Stimulated activated CD4-positive, alpha-beta T cell treated with anti-CD3 and anti-CD28 coated beads, Interleukin-4, amount 100 ng/mL, for 4 hours (primary cell): ENCODE measurements at places on chromosomes 2 and 18.

DNA sequence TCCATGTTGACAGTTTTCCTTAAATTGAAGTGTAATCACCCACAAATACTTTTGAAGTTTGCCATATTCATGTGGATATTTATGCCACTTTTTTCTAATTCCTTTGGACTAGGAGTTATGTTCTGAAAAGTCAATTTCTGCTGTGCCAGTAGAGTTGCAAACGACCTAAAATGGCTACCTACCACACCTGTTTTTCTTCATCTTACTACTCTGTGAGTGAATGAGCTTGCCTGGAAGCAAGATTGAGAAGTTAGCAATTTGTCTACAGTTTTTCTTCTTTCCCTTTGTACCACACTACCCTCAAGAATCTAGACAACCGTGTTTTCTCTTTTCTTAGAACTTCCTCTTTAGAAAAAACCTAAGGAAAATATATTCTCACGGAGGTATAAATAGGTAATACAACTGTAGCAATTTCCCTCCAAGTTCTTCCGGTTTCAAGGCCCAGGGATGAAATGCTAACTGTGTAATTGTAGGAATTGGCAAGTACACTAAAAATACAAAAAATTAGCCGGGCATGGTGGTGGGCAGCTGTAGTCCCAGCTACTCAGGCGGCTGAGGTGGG is 7.3 kb upstream of the SLC39A10 start:
- no peak for DNase-seq

DNA sequence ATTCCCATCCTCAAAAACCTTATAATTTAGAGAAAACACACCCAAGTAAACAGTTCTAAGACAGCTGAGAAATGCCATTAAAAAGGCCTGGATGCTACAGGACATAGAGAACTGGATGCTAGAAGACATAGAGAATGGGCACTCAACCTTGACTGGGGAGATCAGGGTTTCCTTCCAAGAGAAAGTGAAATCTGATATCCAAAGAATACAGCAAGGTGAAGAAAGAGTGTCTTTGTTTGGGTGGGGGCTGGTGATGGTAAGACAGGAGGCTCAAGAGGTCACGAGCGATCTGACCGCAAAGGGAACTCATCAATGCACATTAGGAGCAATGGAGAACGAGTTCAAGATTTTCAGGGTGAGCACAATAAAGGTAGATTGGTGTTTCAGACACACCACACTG is 31.6 kb downstream of the EPB41L3 start:
- no peak for DNase-seq

DNA sequence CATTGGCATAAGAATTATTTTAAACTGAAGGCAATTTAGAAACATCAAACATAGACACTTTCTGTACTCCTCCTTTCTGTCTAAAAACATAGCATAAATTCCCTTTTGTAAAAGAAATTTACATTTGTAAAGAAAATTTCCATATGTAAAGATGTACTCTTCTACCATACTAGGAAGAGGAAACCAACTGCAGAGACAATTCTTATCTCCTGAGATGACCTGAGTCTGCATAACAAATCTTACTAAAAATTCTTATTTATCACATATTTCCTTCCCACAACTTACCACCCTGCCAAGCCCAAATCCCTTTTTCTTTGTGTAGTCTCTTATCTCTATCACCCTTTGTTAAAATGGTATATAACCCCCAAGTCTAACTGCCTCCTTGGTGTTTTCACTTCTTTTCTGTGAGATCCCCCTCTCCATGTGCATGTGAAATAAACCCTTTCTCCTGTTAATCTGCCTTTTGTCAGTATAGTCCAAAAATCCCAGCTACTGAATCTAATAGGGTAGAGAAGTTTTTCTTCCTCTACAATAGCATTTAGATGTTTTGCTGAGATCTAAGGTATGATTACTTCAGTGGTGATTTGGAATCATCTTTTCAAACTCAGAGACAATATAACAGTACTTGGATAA is 81.0 kb downstream of the CHN1 start:
- DNase-seq: no peak

DNA sequence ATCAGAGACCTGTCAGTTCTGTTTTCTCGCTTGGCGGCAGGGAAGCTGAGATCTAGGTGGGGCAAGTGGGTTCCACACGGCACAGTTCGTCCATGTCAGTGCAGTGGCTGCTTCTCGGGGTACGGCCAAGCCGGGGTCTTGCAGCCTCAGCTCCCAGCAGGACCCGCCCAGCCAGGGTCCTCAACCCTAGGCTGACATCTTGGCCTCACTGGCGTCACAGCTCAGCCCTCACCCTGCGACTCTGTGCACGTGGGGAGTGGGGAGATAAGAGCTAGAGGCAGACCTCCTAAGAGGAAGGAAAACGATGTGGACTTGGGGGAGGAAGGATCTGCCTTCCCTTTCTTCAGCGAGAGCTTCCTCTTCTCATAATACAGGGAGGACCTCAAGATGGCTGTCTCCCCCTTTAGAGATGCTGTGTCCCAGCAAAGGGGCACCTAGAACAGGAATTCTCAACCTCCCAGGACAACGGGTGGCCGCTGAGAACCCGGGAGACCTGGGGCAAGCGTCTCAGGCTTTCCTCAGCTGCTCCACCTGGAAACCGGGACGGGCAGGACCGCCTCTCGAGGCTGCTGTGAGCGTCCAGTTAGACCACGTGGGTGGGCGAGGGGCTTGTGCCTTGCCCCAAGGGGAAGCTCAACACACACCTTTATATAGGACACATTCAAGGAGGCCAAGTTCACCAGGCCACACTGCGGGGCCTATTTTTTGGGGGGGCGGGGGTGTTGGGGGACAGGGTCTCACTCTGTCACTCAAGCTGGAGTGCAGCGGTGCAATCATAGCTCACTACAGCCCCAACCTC is 23.5 kb upstream of the KLF11 start:
- DNase-seq: no peak

DNA sequence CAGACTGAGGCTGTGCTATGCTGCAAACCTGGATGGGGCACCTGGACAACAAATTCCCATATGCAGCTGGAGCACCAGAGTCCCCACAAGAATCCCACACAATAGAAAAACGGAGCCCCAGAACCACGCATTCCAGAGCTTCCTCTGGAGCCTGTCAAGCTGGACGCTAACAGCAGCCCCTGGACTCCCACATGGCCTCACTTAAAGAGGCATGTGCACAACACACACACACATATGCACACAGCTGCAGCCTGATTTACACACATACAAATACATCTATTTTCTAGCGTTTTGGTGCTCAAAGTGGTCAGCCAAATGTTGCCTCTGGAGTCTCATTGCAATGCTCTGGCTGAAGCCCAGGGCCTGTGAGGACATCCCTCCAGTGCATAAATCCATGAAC is 632.7 kb upstream of the ID2 start:
- no peak for DNase-seq

DNA sequence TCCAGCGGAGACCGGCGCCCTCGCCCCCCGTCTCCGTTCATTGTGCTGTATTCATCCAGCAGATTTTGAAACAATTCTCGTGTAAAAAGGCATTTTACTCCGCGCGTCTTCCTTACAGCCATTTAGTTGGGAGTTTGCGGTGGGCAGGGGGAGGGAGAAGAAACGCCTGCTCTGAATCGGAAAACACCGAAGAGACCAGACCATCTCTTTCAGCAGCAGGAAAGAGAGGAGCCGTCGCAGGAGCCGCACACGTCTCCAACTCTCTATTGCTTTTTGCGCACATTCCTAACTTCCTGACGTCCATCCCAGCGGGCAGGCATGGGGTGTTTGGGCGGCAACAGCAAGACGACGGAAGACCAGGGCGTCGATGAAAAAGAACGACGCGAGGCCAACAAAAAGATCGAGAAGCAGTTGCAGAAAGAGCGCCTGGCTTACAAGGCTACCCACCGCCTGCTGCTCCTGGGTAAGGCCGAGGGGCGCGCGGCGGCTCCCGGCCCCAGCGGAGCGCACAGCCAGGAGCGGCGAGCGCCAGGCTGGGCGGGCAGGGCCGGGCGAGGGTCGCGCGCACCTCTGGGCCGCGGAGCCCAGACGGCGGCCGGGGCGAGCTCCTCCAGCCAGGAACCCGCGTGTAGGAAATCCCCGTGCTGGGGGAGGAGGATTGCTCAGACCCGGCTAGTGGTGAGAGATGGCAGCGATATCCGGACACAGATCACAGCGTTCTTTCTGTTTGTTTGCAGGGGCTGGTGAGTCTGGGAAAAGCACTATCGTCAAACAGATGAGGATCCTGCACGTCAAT is 63.2 kb downstream of the GNAL start:
- no peak for DNase-seq

DNA sequence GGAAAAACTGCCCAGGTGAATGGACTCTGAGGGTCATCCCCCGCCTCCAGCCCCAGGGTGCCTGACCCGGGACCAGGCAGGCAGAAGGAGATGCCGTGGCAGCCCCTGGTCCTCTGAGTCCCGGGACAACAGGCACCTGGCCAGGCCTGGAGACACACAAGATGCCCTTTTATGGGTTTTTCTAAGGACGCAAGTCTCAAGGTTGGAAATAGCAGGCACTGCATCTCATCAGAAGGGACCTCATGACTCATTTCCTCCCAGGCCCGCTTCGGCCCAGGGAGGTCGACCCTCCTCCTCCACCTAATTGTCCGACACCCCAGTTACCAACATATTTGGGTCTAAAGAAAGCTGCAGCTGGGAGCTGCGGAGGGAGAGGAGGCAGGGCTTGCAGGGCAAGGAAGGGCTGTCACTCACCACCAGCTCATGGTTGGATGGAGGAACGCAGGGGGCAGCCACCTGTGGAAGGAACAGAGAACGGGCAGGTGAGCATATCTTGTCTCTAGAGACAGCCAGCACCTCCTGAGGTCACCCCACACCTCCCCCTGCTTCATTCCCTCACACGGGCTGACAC is 82.9 kb downstream of the TNS1 start:
- DNase-seq: no peak

DNA sequence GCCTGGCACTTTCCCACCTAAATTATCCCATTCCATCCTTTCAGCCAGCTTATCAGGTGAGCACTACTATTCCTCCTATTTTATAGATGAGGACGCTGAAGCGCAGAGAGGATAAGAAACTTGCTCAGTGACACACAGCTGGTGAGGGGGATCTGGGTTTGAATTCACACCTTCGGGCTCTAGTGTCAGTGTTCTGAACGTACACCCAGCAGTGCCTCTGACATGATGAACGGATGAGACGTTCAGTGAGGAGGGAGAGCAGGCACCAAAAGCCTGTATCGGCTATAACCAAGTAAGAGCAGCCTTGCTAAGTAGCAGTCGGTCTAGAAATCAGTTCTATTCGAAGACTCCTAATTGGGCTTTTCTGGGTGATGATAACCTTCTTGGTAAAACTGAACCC is 167.0 kb downstream of the ASB1 start:
- DNase-seq: no peak

GRCh38 chr18:25825056-25825455 is 265.4 kb downstream of the SS18 start:
- DNase-seq: no peak

DNA sequence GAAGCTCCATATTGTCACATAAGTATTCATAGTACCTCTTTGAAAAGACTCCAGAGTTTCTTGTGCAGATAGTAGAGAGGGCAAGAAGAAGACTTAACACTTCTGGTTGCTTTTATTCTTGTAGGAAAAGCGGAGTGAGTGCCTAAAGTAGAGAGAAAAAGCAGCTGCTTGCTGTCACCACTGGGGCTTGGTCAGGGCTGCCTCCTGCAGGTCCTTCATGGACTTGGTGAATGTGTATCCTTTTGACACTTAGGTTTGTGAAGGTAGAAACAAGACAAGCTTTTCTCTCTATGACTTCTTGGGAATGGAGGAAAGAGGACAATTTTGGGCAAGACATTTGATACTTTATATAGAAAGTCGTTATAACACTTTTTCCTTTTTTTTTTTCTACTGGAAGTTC is 312.8 kb upstream of the FANCL start:
- DNase-seq: no peak

GRCh38 chr2:48496849-48497248 is 33.1 kb upstream of the STON1 start:
- no peak for DNase-seq

GRCh38 chr2:186060744-186061440 is 322.3 kb downstream of the FSIP2 start:
- no peak for DNase-seq

DNA sequence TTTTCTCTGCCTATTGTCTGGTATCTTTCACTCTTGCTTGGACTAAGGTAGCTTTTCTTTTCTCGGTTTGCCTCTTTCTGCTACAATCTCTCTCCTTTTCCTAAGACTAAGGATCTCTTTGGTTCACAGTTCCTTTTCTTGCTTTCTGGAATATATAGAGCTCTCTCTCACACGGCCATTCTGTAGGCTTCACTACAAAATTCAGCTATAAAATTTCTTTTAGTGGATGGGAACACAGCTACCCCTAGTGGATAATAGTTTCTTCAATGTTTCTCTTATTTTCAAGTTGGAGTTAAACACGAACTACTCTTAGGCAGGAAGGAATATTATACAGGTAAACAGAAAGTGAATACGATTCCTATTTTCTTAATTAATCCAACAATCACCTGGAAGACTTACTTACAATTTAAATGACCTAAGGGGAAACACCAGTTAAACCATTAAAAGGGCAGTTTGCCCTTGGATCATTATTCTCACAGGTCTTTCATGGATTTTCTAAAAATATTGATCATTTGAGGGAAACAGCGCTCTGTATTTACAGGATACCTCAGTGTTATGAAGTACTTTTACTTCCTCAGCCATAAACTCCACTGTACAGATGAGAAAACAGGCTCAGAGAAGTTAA is 140.5 kb downstream of the LRP2 start:
- DNase-seq: no peak

GRCh38 chr18:39435996-39436395 is 1870.4 kb upstream of the CELF4 start:
- DNase-seq: no peak

GRCh38 chr2:53490659-53491058 is 276.9 kb upstream of the CHAC2 start:
- no peak for DNase-seq

DNA sequence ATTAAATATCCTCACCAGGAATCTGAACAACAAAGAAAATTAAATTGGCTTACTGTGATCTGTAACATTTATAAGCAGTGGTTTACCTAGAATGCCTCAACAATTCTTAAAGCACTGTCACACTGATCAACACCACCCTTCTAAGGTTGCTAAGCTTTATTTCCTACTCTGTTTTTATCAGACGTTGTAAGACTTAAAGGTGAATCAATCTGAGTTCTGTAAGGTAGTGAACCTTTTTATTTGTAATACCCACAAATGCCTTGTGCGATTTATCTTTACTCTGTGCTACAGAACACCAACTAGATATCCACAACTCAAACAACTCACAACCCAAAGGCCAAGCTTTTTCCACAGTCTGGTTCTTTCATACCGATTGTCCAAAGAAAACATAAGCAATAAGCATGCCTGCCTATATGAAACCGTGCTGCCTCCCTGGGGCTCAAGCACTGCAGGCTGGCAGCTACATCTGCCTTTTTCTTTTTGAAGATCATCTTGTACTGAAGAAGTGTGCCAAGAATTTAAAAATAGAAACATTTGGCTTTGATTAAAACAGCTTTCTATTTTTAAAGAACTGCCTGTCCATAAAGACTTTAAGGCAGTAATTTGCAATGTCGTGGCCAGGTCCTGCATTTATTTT is 490.7 kb downstream of the NUP35 start:
- no peak for DNase-seq
